Lower lobe of right lung (tissue), 2 donors: ENCODE measurements at places on chromosomes 2 and 18.

- no peak for DNase-seq
Measured at GRCh38 chr2:140122001-140122400, 1341.8 kb upstream of the NXPH2 start.

- DNase-seq = no peak
Measured at GRCh38 chr2:210387074-210387473, 72.1 kb upstream of the MYL1 start.

GRCh38 chr2:37871456-37872191 lies 53.5 kb upstream of the RMDN2 start:
- no peak for DNase-seq

- no peak for DNase-seq
Measured at GRCh38 chr2:64442801-64443429, 11.0 kb upstream of the LGALSL start.

DNA sequence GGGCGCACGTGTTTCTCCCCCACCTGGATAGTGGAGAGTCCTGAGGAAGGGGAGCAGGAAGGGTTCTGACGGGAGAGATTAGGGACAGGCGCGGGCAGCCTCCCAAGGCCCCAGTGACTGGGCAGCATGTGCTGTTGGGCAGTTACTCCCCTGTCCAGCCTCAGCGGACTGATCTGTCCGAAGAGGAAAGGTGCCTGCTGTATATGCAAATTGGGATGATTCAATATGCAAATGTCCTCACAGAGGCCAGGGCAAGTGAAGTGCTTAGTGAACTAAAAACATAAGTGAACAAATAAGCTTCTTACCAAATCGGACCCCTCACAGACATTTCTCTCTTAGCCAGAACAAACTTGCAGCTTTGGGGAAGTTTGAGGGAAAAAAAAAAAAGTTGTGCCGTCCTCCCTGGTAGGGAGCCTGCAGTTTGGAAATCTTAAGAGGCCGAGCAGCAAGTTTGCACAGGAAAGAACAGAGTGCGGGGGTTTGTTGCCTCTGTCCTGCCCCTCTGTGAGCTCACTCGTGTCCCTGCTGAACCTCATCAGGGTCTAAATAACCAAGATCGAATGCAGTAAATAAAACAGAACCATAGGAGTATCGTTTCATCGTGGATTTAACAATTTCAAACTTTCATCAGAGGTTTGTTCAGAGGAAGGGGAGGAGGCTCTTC lies 141.4 kb downstream of the KCTD1 start:
- DNase-seq = no peak

GRCh38 chr2:72916743-72917137 lies 579 bp upstream of the EMX1 start:
- no peak for DNase-seq

- no peak for DNase-seq
Measured at GRCh38 chr2:204585930-204586329, 40.7 kb downstream of the PARD3B start.

DNA sequence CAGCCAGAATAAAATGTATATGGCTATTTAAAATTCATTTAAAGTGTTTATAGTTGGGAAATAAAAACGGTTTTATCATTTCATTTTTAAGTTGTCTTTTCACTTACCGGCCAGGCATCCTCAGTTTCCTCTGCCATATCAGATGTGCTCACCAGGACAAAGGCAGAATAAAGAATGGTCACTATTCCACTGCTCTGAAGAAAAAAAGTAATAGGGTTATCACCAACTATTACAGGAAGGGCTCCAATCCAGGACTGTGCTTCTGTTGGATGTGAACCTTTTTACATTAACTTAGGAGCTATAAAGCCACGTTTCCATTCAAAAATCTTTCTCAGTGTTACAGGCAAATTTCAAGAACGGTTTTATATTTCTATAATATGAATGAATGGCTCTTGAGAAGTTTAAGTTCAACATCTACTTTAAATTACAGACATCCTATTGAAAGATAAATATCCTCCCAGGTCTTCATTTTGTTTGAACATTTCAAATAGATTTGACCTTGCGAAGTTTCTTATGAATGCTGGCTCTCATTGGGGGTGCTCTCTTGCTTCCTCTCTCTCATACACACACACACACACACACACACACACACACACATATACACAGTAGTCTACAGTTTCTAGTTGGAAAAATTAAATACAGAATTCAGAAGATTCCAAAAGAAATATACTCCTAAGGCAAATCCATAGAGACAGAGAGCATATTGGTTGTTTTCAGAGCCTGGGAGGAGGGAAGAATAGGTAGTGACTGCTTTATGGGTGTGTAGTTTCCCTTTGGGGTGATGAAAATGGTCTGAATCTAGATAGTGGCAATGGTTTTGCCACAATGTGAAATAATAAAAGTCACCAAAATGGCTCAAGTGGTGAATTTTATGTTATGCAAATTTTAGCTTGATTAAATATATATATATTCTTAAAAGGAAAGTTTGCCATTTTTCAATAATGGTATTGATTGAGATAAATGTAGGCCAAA lies 2.9 kb upstream of the SLC40A1 start:
- DNase-seq = no peak

- DNase-seq = no peak
Measured at GRCh38 chr2:136487421-136487820, 277.9 kb upstream of the THSD7B start.

GRCh38 chr2:62577994-62578781 lies 72.2 kb upstream of the TMEM17 start:
- no peak for DNase-seq

DNA sequence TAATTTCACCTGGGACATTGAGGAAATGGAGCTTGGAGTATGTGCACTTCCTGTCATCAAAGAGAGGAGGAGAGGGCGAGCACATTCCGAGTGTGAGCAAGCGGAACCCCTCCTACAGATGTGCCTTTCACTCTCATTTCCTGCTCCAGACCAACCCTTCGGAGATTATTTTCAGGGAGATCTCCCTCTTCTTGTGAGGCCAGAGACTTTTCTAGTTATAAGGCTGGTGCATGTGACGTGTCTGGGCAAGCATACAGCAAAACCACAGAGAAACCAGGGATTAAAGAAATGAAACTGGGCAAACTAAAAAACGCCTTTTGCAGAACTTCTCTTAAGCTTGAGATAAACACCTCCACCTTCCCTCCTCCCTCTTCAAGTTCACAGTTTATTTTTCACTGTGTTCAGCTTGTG lies 409.2 kb upstream of the TCF4 start:
- no peak for DNase-seq
